ENCODE measurements at places on chromosomes 1 and 21.
A peak's percentile ranks its signal among the peaks of the same experiment; 100 is the strongest.

DNA sequence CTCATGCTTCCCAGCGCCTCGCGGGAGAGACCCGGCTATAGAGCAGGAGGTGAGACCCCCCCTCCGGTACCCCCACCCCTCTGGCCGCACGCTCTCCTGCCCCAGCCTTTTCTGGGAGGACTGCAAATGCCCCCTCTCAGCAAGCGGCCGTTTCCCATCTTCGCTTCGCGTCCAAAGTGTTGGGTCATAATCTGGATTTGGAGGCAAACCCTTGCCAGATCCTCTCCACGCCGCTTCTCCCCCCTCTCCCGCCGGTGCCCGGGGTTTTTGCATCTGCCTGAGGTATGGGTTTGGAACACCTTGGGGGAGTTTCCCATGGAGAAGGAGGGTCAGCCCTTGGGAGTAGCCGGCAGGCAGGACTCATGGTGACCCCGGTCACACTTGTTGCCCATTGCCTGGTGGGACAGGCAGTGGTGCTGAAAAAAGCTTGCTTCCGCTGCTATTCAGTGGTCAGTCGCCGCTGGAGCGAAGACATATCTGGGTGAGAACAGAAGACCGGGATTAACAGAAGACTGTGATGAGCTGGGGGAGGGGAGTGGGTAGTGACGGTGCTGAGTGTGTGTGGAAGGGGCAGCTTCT lies 935 bp downstream of the KCNK2 start:
- DNase-seq: no peak

DNA sequence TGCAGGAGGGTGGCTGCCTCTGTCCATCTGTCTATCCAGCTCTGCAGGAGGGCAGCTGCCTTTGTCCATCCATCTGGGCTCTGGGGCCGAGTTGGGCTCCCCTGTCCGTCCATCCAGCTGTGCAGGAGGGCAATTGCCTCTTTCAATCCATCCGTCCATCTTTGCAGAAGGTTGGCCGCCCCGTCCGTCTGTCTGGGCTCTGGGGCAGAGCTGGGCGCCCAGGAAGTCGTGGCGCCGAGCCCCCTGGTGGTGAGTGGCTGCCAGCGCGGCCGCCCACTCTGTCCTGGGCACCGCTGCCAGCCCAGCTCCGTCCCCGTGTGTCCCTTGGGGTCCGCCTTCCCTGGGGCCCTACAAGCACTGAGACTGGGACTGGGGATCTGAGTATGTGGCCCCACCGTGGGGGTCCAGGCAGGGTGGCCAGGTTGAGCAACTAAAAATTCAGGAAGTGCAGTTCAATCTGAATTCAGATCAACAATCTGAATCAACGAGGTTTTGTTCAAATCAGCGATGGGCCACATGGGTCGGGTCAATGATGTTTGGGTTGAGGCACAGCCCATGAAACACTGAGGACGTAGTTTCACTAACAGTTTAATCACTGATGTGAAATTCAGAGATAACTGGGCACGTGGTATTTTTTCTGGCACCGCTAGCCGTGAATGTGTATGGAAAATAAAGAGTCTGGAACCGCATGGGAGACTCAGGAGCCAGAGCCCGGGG lies 99.1 kb upstream of the ACTRT2 start:
- DNase-seq: peak; percentile 6

GRCh38 chr1:156705321-156705917 lies at the start of gene CRABP2:
Gene CRABP2, minus strand, starts transcription at chr1:156705583. Its CDS starts 137 bp downstream, at chr1:156705446.
- peak; percentile 4 for DNase-seq

DNA sequence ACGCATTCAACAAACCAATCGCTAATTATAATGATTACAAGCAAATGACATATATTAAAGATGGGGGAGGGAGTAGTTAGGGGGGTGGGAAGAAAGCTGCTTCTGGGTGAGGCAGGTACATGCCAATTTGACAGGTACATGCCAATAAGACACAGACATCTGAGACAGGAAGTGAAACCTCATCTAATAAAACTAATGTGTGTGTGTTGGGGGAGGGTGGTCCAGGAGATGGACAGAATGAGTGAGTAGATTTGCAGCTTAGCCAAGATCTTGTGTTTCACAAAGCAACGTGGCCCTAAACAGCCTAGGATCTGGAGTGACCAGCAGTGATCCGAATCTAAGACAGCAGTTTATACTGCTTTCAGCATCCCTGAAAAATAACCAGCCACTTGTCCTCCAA lies 10.8 kb downstream of the CFAP45 start:
- DNase-seq: no peak

DNA sequence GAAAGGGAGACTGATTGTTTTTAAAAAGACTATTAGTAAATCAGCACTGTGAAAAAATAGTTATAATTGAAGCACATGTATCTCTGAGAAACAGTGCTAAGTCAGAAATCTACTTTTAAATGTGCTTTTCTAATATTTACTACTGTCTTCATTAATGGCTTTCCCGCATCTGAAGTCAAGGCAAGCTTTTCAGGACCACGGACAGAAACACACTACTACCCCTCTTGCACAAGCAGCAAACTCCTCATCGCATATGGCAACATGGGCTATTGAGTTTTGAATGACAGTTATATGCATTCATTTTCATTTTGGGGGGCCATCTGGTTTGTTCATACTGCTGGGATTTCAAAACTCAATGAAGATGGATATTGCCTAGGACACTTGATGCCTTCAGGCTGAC lies 433.4 kb upstream of the CAMK1G start:
- DNase-seq: no peak

DNA sequence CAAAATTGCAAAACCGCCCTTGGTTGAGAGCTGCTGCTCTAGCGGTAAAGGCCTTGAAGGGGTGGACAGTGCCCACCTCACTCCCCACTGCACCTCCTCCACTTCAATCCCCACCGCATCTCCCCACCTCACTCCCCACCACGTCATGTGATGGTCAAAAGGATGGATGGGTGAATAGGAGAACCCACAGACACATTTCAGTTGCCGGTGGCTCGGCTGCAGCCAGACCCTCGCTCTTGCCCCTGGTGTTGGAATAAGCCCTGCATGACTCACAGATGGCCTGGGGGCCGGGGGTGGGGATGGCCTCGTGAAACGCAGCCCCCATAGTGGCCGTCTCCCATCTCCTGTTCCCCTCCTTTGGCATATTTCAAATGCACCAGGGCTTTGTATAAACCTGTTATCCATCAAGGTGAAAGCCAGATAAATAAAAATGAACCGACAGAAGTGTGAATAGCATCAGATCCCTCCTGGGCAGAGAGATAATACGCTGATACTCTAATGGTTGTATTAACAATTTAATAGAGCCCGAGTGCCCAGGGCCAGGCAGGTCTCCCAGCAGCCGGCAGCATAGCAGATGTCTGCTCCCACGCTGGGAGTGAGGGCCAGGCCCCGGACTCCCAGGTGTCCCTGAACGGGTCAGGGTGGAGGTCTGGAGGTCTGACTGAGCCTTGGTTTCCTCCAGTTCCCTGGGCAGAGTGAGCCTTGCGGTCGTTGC lies 300.3 kb downstream of the NPHP4 start:
- no peak for DNase-seq

DNA sequence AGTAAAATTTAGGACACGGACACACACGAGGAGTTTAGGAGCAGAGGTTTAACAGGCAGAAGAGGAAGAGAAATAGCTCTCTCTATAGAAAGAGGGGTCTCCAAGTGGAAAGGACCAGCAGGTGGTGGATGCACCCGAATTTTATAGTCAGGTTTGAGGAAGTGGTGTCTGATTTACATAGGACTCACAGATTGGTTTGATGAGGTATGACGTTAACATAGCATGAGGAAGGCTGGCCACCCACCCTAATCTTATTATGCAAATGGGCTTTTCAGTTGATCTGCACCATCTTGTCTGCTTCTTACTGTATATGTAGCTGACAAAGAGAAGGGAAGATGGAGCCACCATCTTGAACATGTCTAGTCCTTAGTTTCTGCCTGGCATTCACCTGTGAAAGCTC lies 52.5 kb upstream of the RGS2 start:
- DNase-seq: no peak

- DNase-seq: no peak
Measured at GRCh38 chr1:115130786-115131185, 41.5 kb upstream of the TSPAN2 start.

- DNase-seq: no peak
Measured at GRCh38 chr1:4256351-4256750, 356.3 kb upstream of the C1orf174 start.

DNA sequence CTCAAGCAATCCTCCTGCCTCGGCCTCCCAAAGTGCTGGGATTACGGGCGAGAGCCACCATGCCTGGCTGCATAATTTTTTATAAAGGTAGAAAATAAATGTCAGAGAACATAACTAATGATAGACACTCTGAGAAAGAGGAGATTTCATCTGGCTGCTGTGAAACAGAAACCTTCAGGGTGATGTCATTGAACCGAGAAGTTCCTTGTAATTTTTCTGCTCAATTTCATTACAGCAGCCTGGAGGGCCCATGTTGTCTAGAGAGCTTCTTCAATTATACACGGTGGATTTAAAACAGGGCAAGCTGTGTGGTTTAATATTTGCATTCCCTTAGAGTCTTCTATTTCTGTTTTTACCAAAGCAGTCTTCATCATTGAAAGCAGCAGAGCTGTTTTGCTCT lies 64.3 kb upstream of the MORC3 start:
- no peak for DNase-seq

DNA sequence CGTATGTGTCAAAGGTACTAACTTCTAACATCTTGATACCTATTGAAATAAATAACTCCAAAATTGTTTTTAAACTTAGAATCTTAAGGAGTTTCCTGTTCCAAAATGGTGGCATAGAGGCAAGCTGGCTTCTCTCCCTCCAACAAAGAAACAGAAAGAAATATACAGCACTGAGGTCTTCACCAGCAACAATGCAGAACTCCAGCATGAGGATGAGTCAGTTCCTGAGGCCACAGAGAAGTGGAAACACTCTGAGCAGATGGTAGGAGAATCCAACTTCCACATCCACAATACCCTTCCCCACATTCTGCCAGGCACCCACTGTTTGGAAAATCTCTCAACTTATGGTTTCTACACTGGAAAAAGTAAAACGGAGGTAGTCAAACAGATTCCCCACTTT lies 12.2 kb upstream of the PPIH start:
- no peak for DNase-seq

DNA sequence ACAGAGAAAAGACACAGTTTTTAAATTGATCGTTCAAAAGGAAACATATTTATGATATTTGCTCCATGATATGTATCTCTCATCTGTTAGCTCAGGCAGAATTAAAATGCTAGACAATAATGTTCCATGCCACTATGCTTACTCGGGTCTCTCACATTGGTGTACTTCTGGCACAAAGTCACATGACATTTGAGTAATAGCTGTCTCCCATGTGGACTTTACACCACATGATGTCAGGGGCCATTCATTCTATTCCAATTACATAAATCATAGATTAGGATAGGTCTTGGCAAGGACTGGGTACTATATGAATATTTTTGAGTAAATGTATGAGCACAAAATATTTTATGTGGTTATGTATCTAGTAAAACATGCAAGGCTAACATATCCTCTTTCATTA lies 648.4 kb downstream of the PLA2G4A start:
- no peak for DNase-seq

GRCh38 chr1:217561446-217561845 lies 69.4 kb downstream of the GPATCH2 start:
- DNase-seq: no peak

Data from stimulated activated CD8-positive, alpha-beta memory T cell treated with anti-CD3 and anti-CD28 coated beads, Interleukin-2, amount 100 ng/mL, for 1 hour (primary cell).